ENCODE measurements at places on chromosomes 11 and 22.

DNA sequence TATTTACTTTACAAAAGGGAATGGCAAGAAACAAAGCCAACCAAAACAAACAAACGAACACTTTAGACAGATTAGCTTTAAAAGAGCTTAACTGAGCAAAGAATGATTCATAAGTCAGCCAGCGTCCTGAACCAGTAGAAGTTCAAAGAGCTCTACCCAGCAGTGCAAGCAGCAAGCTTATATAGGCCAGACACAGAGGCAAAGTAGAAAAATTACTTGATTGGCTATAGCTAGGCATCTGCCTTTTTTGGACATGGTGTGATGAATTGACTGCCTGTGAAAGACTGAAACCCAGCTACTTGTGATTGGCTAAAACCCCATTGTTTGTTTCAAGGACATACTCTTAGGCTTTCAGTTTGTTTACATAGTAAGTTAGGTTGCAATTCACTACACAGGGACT lies 2120.0 kb upstream of the RAG2 start:
- DNase-seq, result no peak

GRCh38 chr22:21753374-21754111 lies 17.9 kb upstream of the YPEL1 start:
- DNase-seq, result no peak

DNA sequence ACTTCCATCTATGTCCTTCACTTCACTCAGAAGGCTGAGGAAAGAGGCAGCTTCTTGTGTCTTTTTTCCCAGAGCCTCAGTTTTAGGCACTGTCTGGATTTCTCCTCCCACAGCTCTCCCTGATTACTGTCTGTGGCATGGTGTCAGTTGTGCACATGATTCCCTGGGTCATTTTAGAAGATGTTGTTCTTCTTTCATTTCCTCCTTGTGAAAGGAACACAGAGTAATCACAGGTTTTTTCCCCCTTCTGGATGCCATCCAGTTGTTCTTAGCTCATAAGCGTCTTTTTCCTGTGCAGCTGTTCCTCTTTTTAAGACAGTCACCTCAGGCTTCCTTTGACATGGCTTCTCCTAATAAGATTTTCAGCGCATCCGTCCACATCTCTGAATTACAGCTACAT lies 212.2 kb downstream of the FAM181B start:
- DNase-seq, result peak; percentile 14

DNA sequence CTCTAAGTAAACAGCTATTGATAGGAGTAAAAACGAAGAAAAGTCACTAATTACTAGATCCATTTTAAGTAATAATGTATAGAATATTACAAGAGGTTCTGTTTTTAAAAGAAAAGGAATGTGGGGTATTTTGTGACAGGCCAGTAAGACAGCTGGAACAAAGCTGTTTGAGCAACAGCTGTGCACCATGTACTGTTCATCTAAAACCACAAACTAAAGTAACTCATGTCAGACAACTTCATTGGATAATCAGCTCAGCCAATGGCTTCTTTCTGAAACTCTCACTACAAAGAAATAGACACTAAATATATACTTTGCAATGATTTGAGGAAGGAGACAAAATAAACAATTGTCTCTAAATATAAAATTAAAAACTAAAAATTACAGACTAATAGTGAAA lies 16.1 kb downstream of the RRAS2 start:
- no peak for DNase-seq

DNA sequence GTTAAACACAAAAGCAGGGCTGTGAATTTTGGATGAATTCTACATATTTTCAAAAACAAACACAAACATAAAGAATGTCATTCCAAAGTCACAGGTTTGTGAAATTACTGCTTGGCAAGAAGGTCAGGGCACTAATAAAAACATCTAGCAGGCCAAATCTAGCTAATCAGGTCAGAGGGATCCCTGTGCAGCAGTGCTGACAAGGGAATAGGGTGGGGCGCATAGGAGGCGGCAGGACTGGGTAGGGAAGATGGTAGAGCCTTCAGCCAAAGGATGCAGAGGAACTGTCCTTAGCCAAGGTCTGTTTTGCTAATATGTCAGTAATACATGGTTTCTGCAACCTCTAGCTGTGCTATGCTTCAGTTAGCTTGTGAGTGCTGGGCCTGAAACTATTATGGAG lies 396.6 kb downstream of the TENM4 start:
- no peak for DNase-seq

DNA sequence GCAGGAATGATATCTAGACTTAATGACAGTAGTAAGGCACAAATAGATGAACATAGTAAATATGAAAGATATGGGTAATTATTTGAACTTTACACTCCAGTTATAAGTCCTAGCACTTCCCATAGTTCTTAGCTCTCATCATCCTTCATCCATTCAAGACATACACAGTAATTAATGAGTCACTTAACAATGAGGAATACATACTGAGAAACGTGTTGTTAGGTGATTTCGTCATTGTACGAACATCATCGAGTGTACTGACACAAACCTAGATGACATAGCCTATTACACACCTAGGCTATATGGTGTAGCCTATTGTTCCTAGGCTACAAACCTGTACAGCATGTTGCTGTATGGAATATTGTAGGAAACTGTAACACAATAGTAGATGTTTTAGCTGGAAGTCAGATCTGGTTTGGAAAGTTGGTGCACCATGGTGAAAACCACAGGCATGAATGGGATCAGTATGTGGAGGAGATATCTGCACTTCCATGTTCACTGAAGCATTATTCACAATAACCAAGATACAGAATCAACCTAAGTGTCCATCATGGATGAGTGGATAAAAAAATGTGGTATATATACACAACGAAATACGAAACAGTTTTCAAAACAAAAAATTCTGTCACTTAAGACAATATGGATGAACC lies 229.9 kb upstream of the PITPNB start:
- no peak for DNase-seq

- peak; percentile 71 for DNase-seq
Measured at GRCh38 chr11:34601085-34601444, 19.8 kb upstream of the EHF start.

DNA sequence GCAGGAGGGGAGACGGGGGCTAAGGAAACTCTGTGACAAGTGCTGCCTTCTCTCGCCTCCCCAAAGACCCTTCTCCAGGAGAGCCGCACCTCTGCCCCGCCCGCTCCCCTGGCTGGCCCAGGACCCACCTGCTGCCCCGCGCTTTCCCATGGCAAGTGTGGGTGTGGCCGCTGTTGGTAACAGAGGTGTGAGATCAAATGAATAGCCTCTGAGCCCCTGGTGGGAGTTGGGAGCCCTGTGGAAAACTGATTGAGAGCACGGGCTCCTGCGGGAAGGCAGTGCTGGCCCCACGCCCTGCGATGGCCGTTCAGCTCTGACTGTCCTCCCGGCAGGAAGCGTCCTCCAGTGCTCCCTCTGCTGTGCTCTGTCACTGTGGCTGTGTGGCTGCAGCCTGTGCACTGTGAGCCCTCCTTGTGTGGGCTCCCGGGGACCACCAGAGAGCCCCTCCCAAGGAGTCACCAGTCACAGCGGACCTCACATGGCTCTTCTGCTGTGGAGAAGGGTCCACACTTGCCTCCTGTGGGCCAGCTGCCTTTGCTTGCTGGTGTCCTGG lies 1275.9 kb downstream of the BRD1 start:
- DNase-seq, result no peak

DNA sequence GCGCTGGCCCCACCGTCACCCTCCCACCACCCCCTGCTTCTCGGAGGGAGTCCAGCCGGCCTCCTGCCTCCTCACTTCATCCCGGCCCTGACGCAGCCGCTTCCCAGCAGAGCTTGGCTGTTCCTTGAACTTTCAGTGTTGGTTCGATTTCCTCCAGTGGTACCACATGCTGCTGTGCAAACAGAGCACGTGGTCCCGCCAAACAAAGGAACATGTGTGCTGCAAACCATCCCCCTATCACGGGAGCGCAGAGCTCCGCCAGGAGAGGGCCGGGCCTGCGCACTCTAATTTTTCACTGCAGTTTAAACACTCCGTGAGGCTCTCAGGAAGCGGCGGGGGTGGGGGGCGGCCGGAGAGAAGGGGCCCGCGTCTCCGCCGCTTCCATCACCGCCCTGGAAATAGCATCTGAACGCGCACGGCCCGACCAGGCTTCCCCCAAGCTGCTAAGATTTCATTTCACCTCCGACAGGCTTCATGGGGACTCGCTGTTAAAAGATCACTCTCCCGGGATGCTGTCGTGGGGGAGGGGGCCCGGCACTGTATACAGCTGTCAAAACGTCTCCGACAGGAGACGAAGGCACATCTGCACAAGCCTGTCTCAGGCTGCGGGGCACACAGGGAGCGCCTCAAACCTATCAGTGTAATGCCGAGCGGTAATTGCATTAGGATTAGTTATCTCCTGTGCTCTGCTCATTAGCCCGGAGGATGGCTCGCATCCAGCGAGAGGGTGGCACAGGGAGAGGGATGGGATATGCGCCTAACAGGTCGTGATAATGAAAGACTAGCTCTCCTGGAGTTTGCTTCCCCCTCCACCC lies 269.9 kb upstream of the SORL1-AS1 start:
- peak; percentile 97 for DNase-seq

DNA sequence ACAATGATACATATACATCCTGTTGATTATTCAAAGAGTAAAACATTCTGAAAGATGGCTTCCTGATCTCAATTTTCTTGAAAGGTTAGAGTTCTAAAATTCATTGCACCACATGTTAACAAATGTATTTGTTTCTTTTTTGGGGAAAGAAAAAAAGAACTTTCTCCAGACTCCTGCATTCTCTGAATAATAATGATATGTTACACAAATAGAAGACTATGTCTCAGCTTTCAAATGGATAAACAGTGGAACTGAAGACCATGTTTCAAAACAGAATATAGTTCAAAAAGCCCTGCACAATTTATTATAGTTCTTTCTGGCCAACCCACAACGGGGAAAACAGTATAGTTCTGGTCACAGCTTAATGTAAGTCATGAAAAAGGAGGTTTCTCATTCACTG lies 277.0 kb downstream of the SBF2 start:
- DNase-seq, result no peak

DNA sequence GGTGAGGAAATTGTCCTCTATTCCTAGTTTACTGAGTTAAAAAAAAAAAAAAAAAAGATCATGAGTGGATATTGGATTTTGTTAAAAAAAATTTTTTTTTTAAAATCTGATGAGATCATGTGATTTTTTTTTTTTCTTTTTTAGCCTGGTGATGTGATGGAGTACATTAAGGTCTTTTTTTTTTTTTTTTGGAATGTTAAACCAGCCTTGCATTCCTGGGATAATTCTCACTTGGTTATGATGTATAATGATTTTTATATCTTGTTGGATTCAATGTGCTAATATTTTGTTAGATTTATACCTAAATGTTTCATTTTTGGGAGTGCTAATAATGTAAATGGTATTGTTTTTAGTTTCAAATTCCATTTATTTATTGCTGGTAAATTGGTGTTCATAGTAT lies 43.3 kb downstream of the DDX10 start:
- DNase-seq, result no peak

DNA sequence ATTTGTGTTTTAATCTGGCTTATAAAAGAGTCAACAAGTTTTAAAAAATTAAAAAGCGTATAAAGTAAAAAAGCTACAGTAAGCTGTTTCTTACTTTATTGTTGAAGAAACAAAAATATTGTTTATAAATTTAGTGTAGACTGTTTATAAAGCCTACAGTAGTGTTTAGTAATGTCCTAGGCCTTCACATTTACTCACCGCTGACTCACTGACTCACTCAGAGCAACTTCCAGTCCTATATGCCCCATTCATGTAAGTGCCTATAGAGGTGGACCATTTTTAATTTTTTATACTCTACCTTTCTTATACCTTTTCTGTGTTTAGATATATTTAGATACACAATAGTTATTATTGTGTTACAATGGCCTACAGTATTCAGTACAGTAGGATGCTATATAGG lies 12.2 kb downstream of the MPPED2 start:
- no peak for DNase-seq

DNA sequence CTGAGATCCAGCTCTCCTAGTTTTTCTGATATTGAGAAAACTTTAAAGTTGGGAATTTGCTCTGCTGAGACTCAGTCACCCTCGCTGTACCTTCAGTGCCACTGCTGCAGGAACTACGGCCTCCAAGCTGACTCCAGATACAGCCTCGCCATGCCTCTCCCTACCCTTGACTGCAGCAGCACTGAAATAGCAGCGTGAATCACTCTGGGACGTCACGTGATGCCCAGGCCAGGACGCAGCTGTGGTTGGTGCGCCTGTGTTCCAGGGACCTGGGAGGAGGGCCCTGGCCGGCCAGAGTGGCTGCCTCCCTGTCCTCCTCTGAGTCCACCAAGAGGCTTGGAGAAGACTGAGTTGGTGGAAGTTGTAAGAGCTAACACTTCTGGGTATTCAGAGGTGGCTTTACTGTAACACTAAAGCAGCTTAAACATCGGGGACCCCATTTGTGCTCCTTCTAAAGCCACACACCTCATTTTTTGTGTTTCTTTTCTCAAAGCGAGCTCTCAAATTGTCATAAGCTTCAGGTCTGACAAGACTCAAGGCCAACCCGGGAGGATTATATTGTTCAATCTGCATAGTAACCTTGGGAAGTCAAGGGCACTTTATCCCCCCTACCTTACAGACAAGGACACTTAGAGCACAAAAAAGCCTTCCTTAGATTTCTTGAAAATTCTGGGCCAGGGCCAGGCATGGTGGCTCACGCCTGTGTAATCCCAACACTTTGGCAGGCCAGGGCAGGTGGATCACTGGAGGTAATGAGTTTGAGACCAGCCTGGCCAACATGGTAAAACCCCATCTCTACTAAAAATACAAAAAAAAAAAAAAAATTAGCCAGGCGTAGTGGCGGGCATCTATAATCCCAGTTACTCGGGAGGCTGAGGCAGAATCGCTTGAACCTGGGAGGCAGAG lies 4.2 kb upstream of the STIP1 start:
- peak; percentile 91 for DNase-seq

DNA sequence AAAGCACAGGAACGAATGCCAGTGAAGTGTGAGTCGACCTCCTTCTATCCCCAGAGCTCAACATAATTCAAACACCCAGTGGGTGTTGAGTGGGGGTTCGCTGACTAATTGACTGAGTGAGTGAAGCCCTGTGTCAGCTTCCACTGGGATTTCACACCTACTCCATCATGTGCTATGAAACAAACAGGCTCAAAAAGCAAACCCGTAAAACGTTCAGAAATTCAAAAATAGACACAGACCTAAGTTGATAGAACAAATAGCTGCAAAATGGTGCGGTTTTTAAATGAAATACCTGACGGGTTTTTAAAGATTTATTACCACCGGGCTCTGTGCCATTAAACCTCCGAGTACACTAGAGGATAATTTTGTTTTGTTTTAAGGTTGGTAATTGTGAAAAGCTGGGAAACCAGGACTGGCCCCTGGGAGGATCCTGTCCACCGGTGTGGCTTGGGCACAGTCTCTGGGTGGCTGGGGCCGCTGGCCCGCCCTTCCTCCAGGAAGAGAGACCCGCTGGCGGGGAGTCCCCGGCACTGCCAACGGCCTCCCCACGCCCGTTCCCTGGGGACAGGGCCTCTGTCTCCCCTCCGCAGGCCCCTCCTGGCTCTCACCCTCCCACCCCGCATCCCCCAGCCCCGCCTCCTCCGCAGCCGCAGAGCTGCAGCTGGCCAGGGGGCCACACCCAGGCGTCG lies 13.6 kb downstream of the KCNJ5 start:
- DNase-seq, result peak; percentile 70

All from eye (tissue), 1 donor.